Activated CD4-positive, alpha-beta T cell treated with anti-CD3 and anti-CD28 coated beads, Interleukin-2, amount 50 U/mL, for 16 hours (primary cell): ENCODE measurements at places on chromosomes 13 and 19.

DNA sequence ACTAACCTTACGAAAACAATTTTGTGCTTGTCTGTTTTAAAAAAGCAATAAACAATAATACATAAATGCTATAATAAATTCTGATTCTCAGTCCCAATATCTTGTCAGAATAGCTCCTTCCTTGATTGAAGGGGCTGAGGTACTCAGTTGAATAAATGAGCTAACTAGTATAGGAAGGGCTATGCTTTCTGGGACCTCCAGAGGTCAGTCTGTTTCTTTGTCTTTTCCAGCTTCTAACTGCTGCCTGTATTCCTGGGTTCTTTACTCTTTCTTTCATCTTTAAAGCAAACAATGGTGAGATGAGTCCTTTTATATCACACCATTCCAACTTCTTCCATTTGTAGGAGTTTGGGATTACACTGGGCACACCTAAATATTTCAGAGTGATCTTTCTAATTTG is 1297.0 kb upstream of the ATXN8OS start:
- DNase-seq, result no peak

- DNase-seq, result no peak
These were observed 360.9 kb downstream of the FGF9 start for GRCh38 chr13:22031702-22032286.

DNA sequence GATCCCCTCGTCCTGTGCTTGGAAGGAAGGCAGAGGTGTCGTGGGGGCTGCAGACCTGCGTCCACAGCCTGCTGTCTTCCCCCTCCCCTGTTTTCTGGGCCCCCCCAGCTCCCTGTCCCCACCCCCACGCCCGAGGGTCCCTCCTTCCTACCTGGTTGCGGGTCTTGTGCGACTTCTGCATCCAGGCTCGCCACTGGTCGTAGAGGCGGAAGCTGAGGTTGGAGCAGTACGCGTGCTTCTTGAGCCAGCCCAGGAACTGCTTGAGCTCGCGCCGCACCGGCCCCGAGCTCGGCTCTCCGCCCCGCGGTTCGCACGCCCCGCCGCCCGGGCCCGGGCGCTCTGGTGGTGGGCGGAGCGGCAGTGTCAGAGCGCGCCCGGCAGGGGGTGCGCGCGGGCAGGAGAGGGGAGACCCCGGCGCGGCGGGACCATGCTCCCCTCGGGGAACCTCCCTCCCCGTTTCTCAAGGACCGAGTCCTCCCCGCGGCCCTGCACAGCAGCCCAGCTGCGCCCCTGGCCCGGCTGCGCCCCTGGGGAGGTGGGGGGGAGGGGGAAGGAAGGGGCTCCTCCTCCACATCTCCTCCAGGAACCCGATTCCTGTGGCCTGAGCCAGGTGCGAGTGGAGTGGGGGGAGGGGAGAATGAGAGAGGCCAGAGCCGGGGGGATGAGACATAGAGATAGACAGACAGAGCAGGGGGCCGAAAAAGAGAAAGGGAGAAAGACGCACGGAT is 5.7 kb downstream of the REX1BD start:
- peak; percentile 65 for DNase-seq

GRCh38 chr13:40344270-40345148 is 321.9 kb downstream of the FOXO1 start:
- DNase-seq, result no peak

GRCh38 chr19:46591254-46591653 is 9.9 kb upstream of the CALM3 start:
- no peak for DNase-seq

DNA sequence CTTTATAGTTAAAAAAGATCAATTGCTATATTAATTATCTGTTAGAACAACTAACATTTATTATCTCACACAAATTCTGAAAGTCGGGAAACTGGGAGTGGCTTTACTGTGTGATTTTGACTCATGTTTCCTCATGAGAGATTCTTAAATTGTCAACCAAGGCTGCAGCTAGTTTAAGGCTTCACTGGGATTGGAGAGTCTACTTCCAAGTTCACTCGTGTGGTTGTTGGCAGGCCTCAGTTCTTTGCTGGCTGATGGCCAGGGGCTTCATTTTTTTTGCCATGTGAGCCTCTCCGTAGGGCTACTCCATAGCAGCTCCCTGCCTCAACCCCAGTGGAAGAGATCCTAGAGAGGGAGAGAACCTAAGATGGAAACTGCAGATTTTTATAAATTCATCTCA is 24.5 kb upstream of the LPAR6 start:
- DNase-seq, result no peak

GRCh38 chr19:55801416-55801815 is 30.4 kb downstream of the NLRP11 start:
- DNase-seq, result no peak

GRCh38 chr19:19487077-19487949 is 28.0 kb downstream of the TSSK6 start:
- DNase-seq, result no peak

GRCh38 chr13:57264965-57265364 is 98.0 kb downstream of the PRR20E start:
- no peak for DNase-seq

- DNase-seq, result no peak
These were observed 375.8 kb upstream of the TSHZ3 start for GRCh38 chr19:31725051-31725450.

GRCh38 chr13:30803749-30804148 is 68.4 kb downstream of the ALOX5AP start:
- no peak for DNase-seq

- DNase-seq, result no peak
These were observed 23.5 kb downstream of the COL4A2 start for GRCh38 chr13:110330491-110331011.

DNA sequence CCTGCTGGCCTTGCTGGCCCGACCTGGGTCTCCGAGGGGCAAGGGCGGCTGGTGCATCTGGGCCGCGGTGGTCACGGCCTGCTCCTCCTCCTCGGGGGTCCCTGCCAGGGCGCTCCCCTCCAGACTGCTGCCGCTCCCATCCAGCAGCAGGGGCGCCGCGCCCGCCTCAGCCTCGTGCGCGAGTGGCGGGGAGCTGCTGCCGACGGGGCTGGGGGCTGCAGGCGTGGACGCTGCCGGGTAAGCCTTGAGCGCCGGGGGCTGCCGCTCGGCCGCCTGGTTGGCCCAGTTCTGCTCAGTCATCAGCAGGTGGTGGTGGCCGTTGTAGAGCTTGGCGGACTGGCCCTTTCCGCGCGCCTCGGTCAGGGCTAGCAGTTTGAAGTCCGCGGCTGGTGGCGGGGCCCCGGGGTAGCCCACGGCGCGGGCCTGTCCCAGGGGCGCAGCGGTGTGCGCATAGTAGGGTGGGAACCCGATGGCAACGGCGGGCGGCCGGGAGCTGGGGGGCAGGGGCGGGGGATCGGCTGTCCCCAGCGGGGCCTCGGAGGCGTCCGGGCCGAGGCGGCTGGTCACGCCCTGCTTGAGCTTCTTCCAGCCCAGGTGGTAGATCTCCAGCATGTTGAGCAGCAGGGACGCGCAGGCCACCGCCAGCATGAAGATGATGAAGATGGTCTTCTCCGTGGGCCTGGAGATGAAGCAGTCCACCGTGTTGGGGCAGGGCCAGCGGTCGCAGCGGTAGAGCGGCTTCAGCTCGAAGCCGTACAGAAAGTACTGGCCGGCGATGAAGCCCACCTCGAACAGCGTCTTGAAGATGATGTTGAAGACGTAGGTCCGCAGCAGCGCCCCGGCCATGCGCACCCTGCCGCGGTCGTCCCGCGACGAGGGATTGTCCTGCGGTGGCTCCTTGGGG is 18.6 kb downstream of the GJA3 start:
- DNase-seq, result no peak

- no peak for DNase-seq
These were observed 7.1 kb upstream of the KLK5 start for GRCh38 chr19:50959731-50960500.

DNA sequence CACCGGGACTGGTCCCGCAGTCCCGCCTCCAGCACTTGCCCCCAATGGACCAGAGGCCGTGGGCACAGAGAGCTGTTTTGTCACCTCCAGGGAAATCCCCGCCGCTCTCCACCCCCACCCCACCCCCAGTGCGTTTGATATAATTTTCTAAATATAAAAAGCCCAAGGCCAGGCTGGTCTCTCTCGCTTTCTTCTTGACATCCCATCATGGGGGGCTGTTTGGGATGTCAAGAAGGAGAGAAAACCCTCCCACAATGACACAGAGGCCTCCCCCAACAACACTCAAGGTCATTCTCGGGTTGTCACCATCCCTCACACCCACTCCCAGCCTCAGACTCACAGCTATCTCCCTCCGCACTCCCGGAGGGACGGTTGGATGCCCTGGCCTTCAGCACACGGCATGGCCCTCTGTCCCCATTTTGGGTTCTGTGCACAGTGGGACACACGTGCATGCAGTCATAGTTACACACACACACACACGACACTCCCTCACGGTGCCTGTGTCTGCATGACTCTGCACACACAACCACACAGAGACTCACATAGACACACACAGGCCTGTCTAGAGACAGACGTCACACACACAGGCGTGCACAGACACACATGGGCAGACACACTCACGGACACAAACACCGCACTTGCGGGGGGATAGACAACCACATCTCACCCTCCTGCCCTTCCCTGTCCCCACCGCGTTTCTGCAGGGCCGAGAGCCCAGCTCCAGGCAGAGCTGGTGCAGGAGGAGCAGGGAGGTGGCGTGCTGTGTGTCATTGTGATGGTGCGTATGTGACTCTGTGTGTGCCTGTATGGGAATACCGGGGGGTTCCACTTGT is 4.8 kb upstream of the NFIC start:
- DNase-seq, result no peak

DNA sequence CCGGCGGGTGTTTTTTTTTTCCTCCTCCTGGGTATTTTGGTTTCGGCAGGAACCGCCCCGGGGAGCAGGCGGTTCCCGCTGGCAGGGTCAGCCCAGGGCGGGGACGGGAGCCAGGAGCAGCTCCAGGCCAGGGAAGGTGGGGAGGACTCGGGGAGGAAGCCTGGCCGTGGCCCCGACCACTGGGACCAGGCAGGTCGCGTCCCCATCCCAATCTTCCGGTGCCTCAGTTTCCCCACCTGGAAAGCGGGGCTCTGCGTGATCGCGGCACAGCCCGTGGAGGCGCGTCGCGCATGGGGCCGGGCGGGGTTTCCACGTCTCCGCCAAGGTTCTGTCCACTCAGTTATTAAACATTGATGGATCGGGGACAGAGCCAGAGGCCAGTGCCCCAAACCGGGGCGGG is 34.8 kb downstream of the IL12RB1 start:
- DNase-seq, result no peak

DNA sequence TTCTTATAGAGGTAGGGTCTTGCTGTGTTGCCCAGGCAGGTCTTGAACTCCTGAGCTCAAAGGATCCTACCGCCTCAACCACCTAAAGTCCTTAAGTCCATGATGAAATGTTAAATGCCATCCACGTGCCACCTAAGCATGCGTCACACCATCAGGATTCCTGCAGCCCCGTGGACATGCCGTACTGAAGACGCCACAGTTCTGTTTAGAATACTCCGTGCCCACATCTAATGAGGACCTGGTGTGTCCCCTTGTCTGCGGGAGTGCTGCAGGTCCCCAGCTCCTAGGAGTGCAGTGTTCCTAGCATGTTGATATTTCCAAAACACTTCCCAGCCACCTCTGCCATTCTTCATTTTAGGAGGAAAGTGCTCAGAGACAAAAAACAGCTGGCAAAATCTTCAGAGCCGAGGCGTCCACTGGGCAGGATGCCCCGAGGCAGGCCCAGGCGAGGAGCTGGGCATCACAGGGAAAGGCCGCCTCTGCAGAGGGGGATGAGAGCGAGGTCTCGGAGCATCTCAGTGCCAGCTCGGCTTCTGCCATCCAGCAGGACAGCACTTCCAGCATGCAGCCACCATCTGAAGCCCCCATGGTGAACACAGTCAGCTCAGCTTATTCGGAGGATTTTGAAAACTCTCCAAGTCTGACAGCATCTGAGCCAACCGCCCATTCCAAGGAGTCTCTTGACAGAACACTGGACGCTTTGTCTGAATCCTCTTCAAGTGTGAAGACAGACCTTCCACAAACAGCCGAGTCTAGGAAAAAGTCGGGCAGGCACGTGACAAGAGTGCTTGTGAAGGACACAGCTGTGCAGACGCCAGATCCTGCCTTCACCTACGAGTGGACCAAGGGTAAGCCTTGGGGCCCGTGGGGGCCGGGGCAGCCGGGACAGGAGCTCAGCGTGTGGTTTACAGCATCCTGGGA is 13.2 kb downstream of the C19orf44 start:
- DNase-seq, result no peak

DNA sequence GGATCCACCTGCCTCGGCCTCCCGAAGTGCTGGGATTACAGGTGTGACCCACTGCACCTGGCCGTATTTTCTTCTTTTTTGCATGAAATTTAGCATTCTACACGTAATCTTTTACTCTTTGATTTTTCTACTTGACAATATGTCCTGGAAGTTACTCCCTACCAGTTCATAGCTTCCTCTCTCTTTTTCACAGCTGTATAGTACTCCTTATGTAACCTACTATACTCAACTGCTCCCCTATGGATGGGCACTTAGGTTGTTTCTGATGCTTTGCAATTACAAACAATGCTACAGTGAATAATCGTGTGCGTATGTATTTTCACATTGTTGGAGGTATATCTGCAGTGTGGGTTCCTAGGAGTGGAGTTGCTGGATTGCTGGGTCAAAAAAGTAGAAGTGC is 90.5 kb upstream of the FARP1 start:
- no peak for DNase-seq

DNA sequence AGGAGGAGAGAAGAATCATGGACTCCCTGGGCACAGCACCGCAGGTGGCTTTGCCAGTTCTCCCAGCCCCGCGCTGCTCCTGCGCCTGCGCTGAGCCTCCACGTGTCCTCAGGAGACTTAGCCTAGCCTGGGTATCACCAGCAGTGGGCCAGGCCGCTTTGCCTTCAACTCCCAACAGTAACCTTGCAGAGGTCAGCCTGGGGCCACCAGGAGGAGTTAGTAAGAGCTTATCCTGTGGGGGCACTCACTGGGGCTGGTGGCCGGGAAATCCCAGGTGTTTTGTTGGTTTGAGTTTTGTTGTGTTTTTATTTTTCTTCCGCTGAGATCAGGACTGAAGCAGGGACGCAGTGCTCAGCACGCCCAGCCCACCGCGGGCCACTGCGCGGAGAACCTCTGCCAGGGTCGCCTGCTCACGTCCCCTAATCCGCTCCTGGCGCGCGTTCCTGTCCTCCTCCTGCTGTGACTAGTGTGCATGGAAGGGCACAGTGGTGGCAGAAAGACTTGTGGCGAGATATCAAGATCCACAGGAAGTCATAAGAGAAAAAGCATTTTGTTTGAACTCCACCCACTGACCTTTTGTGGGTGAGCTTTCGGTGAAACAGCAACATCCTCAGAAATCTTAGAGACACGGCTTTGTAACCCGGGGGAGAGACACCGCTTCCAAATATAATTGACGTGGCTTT is 207.4 kb upstream of the RFC3 start:
- peak; percentile 80 for DNase-seq

DNA sequence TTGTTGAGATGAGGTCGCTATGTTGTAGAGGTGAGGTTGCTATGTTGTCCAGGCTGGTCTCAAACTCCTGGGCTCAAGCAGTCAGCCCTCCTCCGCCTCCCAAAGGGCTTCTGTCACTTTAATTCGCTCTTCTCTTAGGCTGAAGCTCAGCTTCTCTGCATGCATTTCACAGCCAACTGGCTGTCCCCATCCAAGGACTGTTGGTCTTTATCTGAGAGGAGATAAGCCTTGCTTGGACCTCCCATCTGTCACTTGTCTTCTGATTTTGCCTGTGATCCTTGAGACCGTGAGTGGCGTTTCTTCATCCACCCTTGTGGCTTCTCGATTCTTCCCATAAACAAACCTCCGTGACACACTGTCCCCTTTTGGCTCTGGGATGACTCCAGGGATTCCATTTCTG is 24.4 kb downstream of the CERS1 start:
- DNase-seq, result no peak
